ENCODE measurements at places on chromosomes 3 and 15. TPM values are rescaled to one million over a fixed set of nuclear protein-coding genes. Genes with fewer than 3 reads are reported as not detected.

Gene ACTC1
- 35.1 TPM for polyA plus RNA-seq

Gene OSBPL10
- polyA plus RNA-seq: 1.4 TPM

Gene BDH1
- polyA plus RNA-seq: 98.8 TPM

Gene GOLGA8N
- 1.4 TPM for polyA plus RNA-seq

Gene DOCK3
- polyA plus RNA-seq: 0.34 TPM

Gene NEK10
- polyA plus RNA-seq: 0.54 TPM

Gene APEH
- 66.2 TPM for polyA plus RNA-seq

Gene IMPG2
- polyA plus RNA-seq: not detected

DNA sequence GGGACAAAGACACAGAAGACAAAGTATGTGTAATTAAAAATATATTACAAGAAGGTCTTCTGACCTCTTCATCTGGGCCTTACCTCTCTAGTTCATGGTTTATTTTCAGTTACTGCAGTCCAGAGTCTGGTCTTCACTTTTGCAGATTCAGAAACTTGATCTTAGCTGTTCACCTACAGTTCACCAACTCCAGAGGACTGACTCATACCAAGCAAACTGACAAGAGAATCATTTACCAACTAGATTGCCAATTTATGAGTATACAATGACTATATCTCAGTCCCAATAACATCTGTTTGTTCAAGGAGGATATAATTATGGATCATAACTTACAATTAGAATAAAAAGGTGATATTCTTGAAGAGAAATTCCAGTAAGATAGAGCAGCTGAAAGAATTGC lies 9.0 kb downstream of the P2RY1 start:
- peak; percentile 82 for DNase-seq

DNA sequence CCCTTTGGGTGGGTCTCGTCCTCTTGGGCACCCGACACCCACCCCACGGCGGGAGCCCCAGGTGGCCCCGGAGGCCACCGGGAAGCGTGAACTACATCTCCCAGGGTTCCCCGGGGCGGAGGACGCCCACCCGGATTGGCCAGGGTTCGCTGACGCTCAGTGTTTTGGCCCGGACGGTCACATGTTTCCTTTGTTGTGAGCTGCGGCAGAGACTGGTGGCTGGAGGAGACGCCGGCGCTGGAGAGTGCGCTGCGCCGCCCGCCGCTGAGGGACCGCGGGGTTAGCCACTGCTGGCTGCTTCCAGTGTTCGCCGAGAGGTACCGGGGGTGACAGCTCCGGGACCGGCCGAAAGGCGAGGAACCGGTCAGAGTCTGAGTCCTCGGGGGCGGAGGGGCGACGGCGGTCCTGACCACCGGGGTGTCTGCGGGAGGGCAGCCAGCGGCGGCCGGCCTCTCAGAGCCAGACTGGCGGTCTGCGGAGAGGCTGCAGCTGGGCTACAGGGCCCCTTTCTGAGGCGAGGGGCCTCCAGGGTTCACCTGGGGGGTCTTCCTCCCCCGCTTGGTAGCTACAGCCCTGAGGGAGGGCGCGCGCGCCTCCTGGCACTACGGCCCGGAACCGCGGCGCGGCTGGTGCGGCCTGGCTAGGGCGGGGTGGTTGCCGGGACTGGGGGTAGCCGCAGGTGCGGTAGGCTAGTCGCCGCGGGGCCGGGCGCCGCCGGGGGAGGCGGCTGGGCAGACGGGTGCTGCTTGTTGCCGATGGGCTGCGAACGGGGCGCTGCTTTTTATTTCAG lies at the start of gene KLHL24:
TSS of gene KLHL24 (plus strand) at position 193 of the 790 bp plus-strand sequence. CDS start 14,734 bp downstream, outside the sequence.
- DNase-seq: peak; percentile 96

- DNase-seq: peak; percentile 27
These were observed 1.1 kb upstream of the ALCAM start for GRCh38 chr3:105365391-105366325.

DNA sequence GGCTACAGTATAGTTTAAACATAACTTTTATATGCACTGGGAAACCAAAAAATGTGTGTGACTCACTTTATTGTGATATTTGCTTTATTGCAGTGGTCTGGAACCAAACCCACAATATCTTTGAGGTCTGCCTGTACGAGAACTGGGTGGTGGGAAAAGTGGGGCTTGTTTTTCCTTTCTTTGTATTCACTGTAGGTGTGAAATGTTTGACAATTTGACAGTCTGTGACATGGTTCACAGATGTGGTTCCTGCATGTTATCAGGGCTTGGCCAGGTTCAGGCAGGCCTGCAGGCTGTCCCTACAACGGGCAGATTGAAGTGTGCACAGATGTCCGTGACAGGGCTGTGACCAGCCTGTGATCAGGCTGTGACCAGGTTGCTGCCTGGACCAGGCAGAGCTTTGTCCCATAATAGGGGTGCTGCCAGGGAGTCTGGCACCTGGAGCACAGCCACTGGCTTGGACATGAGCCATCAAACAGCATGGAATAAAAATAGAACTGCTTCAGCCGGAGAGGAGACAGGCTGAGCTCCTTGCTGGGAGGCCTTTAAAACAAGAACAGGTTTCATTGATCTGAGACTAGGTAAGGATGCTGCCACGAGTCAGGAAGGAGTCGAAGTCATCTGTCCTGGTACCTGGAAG lies 61.0 kb downstream of the KLF13 start:
- no peak for DNase-seq

DNA sequence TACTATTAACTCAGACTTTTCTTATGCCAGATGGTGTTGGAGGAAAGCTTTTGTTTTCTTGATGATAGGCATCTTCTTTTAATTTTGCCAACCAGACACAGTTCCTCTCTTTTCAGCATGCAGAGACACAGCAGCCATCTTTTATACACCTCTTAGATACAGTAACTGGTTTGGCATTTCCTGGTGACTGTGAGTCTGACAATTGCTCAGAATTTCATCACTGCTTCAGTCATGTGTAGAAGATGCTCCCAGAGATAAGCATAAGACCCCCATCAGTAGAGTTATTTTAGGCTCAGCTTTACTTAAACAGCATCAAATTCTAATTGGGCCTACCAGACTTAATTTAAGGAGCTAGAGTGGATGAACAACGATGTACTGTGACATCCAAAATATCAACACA lies 779.0 kb downstream of the SQOR start:
- no peak for DNase-seq

DNA sequence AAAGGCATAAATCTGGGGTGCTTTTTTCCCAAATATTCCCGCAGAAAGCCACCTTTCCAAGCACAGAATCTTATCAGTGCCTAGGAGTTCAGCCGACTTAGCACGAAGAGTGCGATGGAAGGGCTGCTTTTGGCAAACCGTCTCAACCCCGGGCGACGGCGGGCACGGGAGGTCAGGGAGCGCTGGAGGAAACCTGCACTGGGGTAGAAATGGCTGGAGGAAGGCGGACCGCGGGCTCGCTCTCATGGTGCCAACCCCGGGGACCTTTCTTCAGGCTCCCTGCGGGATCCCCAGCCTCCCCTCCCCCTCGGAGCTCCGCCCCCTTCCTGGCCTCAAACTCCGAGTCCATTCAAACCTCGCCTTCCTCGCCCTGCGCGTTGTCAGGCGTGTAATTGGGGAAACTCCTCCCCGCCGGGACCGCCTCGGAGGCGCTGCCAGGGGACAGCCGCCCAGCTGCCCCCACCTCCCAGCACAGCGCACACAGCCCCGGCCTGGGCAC lies at the start of gene GABRG3:
TSS of gene GABRG3 (plus strand) at position 470 of the 499 bp plus-strand sequence.
- no peak for DNase-seq

GRCh38 chr15:93249623-93250022 lies 160.6 kb upstream of the RGMA start:
- DNase-seq: no peak

DNA sequence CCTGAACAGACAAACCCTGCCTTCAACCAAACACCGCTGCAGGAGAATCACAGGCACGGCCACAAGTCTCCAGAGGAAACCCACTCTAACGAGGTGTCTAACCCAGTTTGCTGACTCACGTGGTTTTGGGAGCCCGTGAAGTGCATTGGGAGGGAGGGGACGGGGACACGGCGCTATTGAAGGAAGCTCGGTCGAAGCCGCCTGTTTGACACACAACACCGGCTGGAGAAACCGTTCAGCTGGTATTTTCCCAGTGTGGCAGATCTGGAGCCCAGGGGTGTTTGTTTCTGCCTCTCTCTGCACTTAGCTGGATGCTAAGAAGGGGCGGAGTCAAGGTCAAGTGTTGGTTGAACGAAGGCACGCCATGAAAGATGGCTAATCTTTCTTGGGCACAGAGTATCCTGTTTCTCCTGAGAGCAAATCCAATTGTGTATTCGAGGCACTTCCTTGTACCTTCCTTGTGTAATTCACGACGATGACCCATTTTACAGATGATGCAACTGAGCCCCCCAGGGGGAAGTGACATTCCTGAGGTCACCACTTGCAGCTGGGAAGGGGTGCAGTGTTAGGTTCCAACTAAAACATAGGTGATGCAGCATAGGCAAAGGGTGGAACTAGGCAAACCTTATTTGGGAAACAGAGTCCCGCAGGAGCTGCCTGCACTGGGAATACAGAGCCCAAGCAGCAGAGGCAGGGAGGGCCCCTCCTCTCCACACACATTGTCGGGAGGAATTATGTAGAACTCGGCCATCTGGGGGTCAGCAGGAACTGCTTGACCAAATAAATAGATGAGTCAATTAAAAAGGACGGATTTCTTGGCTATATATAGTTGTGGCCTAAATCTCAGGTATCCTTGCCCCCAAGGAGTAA lies 22.5 kb downstream of the SLC6A6 start:
- no peak for DNase-seq

GRCh38 chr3:150483226-150483625 lies 63.1 kb downstream of the SERP1 start:
- DNase-seq: no peak

DNA sequence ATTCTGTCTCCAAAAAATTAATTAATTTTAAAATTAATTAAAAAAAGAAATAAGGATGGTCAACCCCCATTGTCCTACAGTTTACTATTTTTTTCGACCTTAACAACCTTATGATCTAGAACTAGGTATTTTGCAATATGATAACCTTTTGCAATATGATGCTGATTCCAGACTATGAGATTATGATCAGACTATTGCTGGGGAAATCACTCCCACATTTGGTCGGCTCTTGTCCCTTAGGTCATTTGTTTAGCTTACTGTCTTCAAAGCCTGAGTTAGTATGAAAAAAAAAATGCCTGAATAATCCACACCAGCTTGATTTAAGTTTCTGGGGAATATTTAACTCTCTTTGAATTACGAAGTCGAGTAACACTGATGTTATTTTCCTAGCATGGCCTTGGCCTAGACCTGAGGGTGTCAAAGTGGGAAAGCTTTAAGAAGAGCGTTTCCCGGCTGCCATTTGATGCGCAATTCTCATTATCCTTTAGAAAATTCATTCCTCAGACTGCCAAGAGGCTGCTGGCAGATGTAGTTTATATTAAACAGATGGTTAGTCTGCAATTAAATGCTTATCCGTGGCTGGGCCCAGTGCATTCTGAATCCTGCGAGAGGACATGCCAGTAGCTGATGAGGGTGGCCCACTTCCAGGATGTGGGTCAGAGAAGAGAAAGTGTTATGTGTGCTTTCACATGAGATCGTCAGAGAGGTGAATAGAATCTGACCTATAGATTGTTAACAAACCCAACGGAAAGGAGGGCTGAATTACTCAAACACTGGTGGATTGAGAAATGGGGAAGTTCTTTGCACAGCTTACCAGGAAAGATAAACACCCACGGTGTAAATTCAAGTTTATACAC lies 496.0 kb upstream of the THBS1 start:
- DNase-seq: peak; percentile 7

GRCh38 chr15:42064271-42064670 lies 30.1 kb downstream of the PLA2G4D start:
- DNase-seq: no peak

- no peak for DNase-seq
These were observed 397.6 kb upstream of the PLSCR5 start for GRCh38 chr3:147002721-147003120.

DNA sequence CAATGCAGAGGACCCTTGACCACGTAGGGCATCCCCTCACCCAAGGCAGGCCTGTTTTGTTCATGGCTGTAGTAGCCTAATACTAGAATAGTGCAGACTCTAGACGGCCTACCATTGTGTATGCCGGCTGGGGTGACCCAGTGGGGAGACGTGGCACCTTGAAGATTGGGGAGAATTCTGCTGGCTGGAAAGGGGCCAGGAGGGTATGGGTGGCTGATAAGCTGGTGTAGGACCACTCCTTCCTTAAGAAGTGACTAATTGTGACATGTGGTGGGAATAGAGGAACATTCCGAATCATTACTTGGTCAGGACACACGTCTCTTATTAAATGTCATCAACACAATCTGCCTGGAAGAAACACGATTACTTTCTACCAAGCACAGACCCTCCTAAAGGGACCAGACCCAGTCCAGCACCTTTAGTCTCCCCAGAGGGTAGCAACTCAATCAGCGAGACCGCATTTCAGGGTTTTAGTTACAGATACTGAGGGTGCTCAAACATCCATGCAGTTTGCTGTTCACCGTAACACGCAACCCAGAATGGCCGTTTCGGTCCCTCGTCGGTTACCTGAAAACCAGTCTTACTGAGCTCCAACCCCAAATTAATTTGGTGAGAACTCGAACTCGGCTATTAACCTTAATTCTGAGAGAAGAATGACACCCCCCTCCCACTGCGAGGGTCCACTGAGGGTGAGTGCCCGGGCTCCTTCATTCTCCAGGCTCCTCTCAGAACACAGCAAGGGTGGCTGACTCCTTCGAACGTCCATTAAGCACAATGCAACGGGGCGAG lies 1.6 kb upstream of the KLF13 start:
- DNase-seq: no peak

DNA sequence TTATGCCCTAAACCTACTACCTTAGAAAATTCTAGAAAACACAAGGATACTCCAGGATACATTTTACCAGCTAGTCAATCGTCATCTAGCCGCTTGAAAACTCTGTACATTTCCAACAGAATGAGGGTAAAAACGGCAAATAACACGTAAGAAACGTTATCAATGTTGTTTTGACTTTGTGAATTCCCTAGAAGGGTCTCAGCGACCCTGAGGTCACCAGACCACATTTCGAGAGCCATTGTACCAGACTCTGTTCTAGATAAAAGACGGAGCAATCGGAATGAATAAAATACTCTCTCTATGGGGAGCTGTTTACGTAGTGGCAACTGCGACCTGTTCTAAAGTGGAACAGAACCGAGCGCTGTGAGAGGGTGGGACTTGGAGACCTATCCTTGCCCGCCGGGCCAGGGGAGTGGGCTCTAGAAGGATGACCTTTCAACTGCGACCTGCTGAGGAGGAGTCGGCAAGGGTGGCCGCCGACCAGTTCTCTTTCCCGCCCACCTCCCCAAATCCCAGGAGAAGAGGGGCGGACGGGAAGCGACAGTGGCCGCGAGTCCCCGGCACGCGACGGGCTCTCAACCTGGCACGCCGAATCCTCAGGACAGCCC lies 778 bp upstream of the AP4E1 start:
- no peak for DNase-seq

DNA sequence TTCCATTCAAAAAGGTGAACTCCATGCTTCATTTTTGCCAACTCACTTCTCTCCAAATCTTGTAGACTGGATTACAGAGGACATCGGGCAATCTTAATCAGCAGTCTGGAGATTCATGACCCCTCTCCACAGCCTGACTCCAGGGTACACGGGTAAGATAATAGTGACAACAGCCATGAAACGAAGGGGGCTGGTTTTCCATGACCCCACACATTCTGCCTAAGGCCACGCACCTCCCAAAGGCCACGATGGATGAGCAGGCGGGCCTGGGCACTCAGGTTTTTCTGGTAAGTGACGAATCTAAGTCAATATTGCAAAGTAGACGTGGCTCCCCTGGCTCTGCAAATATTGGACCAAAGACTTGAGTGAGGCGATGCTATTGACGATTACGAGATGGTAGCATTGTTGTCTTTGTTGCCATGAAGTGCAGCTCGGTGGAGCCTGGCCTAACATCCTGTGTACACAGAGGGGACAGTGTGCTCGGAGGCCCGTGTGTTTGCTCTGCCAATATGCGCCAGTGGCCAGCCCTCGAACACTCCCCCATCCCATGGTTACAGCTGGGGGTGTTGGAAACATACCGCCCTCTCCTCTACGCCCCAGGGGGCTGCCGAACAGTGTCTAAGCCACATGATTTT lies 119.1 kb downstream of the OPA1 start:
- no peak for DNase-seq

All from small intestine (tissue), 16 donors.